ENCODE measurements at places on chromosomes 7 and 10.

- no peak for DNase-seq
Measured at GRCh38 chr10:23344241-23344841, at the start of gene C10orf67. Gene C10orf67, minus strand, starts transcription at chr10:23344797. Its CDS starts 23 bp downstream, at chr10:23344774.

- no peak for DNase-seq
Measured at GRCh38 chr7:105011141-105011830, 2.7 kb upstream of the KMT2E start.

DNA sequence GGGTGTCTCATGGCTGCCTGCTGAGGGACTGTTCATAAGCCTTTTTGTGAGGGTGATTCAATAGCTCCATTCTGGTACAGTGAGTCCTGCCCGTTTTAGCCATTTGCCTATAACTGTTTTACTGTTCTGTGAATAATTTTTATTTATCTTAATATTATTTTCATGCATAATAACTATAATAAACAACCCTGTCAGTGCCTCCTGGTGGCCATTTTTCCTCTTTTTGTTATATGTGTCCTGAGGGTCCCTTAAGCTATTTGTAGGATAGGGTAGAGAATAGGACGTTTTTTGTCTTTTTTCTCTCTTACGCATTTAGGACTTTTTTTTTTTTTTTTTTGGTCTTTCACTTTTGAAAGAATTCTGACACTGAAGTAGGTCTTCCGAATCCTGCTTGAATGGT is 2.9 kb downstream of the C1QL3 start:
- no peak for DNase-seq

DNA sequence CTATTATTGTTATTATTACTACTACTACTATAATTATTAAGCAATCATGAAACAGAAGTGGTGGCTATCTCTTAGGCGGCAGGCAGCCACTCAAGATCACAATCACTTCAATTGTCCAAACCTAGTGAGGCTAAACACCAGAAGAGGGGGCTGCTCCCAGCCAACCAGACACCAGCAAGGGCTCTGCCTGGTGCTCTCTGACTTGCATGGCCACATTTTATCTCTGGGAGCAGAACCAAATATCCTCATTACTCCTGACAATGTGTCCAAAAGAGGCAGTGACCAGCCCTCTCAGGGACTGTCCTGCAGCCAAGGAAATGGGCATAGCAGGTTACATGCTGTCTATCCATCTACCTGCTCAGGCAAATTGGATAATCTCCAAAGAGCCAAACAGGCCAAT is 187.4 kb upstream of the PDE1C start:
- no peak for DNase-seq

GRCh38 chr7:114653364-114654088 is 238.9 kb downstream of the FOXP2 start:
- no peak for DNase-seq

DNA sequence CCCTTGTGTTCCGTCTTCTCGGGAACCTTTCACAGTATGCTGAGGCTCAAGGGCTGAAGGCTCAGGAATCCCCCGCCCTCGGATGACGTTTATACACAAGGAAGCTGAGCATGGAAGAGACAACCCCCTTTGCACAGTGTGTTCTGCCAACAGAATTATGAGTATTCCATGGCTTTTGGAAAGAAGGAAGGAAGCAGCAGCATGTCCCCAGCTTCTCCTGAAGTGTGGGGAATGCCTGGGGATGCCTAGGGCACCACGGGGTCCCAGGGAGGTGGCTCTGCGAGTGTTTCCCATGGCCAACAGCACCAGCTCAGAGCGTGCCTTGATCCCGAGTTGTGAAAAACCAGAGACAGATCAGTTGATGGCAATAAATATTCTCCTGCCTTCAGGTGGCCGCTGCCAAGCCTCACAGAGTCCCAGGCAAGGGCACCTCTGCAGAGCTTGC is 88.8 kb upstream of the DDC start:
- no peak for DNase-seq

GRCh38 chr10:73983096-73984047 is 14.5 kb upstream of the VCL start:
- DNase-seq, result no peak

- no peak for DNase-seq
Measured at GRCh38 chr10:119370972-119371703, 163.8 kb downstream of the GRK5 start.

- no peak for DNase-seq
Measured at GRCh38 chr10:83952314-83952713, 187.0 kb upstream of the GHITM start.

DNA sequence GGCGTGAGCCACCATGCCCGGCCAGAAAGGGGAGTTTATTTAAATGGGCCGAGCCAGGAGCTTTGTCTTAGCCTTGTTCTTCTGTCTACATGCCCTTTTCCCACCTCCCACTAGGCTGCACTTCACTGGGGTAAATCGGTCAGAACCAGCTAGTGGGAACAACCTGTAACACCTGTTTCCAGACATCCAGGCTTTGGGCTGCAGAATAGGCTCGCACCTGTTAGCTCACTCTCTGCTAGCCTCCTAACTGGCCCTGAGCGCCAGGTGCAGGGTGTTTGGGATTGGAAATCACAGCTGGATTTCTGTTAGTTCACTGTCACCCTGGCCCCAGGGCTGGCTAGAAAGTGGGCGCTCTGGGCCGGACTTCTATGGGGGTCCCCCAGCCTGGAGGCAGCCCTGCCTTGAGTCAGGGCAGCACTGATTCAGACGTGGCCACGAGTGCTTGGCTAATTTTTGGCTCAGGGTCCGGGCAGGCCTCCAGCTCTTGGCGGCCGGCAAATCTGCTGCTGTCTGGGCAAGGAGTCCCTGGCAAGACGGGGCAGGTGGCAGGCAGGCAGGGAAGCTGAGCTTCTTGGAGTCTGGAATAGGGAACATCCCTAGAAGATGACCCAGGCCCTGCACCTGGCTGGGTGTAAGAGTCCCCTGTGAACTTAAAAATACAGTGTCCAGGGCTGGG is 48.6 kb downstream of the GTF2IRD1 start:
- no peak for DNase-seq

DNA sequence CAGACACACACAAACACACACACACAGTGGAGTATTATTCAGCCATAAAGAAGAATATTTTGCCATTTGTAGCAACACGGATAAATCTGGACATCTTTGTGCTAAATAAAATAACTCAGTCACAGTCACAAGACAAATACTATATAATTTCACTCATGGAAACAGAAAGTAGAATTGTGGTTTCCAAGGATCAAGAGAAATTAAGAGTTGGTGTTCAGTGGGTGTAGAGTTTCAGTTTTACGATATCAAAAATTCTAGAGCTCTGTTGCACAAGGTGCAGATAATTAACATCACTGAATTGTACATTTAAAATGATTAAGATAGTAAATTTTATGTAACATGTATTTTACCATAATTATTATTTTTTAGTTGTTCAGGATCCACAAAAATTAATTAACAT is 1235.0 kb downstream of the XPNPEP1 start:
- DNase-seq, result no peak

DNA sequence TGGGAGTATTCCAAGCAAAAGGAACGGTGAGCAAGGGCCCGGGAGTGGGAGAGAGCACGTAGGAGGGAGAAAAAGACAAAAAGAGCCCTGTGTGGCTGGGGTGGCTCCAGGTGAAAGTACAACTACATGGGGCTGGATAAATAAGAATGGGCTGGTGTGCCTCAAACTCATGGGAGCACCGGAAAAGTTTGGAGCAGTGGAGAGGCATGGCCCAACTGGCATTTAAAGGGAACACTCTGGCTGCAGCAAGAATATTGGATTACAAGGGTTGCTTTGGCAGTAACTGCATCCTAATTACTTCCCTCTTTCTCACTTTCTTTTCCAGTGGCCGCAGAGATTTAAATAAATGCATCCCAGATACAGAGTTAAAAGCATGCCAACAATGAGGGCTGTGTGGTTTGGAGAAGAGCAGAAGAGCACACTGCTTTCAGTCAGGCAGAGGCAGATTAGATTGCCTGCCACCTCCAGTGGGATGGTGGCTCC is 39.1 kb upstream of the HERPUD2 start:
- DNase-seq, result no peak

DNA sequence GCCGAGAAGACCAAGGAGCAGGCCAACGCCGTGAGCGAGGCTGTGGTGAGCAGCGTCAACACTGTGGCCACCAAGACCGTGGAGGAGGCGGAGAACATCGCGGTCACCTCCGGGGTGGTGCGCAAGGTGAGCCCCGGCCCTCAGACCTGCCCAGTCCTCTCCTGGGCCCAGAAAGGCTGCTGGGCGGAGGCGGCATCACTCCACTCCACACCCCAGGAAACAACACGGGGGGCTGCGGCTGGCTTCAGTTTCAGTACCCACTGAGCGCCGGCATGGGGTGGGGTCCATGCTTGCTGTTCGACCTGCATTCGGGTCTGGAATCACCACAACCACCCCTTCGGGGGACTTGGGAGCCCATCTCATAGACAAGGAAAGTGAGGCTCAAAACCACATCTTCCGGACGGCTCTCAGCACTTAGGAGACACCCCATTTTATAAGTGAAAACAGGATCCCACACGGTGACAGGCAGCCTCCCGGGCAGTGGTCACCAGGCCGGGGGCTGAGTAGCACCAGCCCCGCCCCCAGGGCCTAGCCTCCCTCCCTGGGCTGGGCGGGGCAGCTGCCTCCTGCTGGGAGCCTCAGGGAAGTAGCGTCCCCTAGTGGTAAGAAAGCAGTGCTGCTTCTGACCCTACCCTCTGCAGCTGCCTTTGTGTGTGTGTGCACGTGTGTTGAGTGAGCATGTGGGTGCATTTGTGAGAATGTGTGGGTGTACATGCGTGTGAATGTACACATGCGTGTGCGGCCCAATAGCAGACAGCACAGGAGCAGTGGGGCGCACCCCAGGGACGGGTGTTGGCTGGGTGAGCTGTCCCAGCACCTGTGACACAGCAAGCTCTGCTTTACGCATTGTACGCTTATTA is 1.8 kb downstream of the SNCG start:
- no peak for DNase-seq

GRCh38 chr7:140421521-140421920 is 17.7 kb downstream of the RAB19 start:
- DNase-seq, result no peak

DNA sequence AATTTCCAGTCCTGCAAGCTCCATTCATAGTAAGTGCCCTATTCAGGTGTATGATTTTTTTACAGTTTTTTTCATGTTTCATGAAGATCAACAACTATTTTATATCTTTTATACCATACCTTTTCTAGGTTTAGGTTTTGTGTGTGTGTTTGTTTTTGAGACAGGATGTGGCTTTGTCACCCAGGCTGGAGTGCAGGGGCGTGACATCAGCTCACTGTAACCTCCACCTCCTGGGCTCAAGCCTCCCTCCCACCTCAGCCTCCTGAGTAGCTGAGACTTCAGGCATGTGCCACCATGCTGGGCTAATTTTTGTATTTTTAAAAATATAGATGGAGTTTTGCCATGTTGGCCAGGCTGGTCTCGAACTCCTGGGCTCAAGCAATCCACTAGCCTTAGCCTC is 35.0 kb downstream of the ARMH3 start:
- DNase-seq, result no peak

DNA sequence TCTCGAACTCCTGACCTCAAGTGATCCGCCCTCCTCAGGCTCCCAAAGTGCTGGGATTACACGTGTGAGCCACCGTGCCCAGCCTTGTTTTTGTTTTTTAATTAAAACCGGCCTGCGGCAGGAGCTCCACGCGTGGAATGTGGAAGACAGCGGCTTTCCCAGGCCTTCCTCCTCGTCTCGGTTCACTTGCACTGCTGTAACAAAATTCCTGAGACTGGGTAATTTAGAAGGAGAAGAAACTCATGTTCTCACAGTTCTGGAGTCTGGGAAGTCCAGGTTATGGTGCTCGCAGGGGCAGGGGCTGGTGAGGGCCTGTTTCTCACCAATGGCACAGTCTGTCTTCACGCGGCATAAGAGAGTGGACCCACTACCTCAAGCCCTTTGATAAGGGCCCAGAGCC is 14.4 kb upstream of the CRYGN start:
- DNase-seq, result no peak

DNA sequence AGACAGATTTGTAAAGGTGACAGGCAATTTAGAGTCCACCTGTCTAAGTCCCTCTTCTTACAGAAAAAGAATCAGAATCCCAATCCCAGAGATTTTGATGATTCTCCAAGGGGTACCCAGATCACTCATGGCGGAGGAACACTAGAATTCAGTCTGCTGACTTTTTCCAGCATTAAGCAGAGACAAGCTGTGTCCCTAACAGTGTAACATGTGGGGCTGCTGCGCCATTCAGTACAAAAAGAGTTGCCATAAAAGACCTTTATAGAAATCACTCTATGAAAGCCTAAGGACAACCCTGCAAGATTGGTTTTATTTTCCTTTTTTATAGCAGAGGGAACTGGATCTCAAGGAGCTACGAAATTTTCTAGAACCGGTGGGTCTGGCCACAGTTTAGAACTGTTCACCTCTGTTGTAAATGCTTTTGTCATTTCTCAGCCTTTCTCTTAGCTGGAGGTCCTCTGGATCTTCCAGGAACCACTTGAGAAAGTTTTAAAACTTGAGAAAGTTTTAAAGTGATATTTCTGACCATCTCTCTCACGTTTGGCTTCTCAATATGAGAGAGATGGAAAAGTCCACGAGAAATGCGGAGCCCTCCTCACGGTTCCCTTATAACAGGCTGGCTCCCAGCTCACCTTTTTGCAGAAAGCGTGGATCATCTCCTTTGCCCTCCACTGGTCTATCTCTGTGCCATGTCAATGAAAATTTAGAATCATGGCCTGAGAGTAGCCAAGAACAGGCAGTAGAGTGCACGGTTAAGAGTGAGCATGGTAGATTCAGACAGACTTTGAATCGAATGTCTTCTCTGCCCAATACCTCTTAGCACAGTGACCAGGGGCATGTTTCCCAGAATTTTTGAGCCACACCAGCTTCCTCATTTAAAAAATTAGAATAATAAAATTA is 826 bp downstream of the GIMAP7 start:
- no peak for DNase-seq

- no peak for DNase-seq
Measured at GRCh38 chr10:113947184-113948041, 93.0 kb downstream of the NHLRC2 start.

DNA sequence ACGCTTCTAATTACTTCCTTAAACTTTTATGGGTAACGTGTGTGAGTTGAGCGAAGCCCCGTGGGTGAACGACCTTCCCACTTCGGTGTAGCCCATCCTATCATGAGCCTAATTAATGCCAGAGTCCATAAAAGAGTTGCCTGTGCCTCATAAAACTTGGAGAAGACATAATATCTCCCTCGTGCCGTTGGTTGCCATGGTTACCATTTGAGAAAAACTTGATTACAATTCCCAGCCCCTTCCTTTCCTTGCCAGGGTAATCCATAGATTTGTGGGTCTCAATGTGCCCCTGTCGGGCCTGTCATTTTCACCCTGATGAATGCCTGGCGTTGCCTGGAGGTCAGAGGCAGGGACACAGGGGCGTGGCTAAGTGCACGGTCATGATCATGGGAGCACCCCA is 127.1 kb downstream of the GLRX3 start:
- DNase-seq, result no peak

DNA sequence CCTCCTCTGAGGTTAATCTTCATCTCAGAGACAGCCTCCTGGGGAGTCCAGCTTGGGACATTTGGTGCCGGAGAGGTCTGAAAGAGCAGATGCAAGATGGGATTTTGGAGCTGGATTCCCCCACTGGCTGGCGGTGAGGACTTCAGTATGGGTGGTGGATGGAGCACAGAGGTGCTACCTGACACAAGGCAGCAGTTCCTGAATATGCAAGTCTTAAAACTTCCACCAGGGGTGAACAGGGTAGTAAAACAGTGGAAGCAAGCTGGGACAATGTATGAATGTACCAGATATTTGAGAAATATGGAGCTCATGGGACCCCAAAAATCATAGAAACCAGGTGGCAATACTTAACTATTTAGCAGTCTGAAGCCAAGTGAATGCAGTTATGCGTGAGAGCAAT is 4.8 kb upstream of the TAF3 start:
- no peak for DNase-seq
